ENCODE measurements at places on chromosomes 1 and 21.
A peak's percentile ranks its signal among the peaks of the same experiment; 100 is the strongest.

GRCh38 chr1:1144122-1144842, 28.4 kb upstream of the C1orf159 start:
- DNase-seq, result peak; percentile 56

- DNase-seq, result no peak
These were observed 43.5 kb downstream of the UBE2G2 start for GRCh38 chr21:44758141-44758561.

- no peak for DNase-seq
These were observed 264.5 kb upstream of the CAMK1G start for GRCh38 chr1:209319057-209319432.

DNA sequence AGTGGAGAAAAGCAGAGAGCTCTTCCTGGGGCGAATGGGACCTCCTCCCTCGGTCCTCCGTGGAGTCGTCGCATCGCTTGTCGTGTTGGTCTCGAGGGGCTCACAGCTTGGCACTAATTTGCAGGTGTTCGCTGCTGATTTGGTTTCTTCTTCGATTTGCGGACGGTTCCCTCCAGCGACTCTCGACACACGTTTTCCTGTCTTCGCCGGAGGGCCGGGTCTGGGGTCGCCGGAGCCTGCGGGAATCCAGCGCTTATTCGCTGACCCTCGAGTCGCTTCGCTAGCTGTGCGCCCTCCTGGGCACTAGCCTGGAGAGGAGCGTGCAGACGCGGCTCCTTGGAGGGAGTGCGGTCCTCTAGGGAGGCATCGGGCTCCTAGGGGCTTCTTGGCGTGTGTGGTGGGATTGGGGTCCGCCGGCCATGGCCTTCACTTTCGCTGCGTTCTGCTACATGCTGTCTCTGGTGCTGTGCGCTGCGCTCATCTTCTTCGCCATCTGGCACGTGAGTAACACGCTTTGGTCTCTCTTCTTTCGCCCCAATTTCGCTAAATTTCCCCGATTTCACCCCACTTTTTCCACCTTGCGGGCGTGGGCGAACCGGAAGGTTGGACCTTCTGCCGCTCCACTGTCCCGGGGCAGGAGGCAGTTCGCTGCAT, 766 bp downstream of the CNIH3 start:
- no peak for DNase-seq

DNA sequence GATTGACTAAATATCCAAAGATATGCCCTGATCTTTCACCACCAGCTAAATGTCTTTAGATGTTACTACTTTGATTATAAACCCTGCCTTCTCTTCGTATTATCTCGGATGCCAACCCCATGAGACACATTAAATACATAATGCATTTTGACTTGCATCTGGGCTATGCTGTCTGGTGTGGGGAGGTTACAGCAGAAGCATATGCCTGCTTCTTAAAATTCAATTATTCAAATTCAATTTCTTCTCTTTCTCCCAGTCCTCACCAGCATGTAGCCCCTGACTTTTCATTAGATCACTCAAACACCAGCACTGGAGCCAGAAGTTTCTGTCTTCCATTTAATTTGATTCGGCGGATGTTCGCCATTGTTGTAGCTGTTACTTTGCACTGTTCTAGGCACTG, 360.7 kb upstream of the CAMK1G start:
- no peak for DNase-seq

Data from stimulated activated CD4-positive, alpha-beta T cell treated with anti-CD3 and anti-CD28 coated beads, Interleukin-15, amount 100 ng/mL, for 48 hours (primary cell).